ENCODE measurements at places on chromosomes 4 and X.

GRCh38 chr4:38621028-38621684, 42.8 kb upstream of the KLF3 start:
- peak; percentile 81 for DNase-seq

- no peak for DNase-seq
These were observed 5.6 kb downstream of the GAK start for GRCh38 chr4:926538-926937.

- no peak for DNase-seq
These were observed 190.2 kb downstream of the DCLK2 start for GRCh38 chr4:150268444-150268843.

GRCh38 chr4:3387154-3387942, 54.4 kb upstream of the HGFAC start:
- DNase-seq: no peak

DNA sequence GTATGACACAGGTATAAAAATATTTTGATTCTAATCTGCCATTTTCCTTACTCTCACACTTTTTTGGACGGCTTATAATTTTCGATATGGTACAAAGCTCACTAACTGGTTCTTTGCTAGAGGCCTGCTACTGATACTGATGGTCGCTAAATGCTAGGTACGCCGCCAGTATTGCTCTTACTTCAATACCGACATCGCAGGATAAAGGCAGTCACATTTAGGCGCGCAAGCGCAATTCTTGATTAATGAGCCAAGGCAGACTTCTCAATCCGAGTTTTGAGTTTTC, 557 bp upstream of the USP38 start:
- DNase-seq: no peak

Measured in activated CD4-positive, alpha-beta T cell treated with anti-CD3 and anti-CD28 coated beads, Interleukin-10, Interleukin-2, amounts not matched to agents 100 ng/mL and 50 ng/mL, durations not matched to agents 16 hours and 8 hours (primary cell).